ENCODE measurements at places on chromosomes 3 and 15.

DNA sequence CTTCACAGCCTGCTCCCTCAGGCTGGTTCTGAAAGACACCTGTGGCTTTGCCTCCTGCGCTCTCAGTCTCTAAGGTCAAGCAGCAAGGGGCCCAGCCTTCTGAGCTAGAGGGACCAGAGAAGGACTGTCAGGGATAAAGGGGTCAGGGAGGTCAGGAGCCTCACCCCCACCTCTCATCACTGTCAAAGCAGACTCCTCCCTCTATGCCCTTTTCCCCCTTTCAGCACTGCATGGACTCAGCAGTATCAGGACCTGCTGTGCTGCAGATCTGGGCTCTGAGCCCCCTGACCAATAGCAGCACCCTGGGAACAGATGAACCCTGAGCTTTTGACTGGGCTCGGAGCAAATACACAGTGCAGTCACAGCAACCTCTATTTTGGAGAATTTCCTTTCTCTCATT is 3.2 kb upstream of the BMF start:
- no peak for DNase-seq

DNA sequence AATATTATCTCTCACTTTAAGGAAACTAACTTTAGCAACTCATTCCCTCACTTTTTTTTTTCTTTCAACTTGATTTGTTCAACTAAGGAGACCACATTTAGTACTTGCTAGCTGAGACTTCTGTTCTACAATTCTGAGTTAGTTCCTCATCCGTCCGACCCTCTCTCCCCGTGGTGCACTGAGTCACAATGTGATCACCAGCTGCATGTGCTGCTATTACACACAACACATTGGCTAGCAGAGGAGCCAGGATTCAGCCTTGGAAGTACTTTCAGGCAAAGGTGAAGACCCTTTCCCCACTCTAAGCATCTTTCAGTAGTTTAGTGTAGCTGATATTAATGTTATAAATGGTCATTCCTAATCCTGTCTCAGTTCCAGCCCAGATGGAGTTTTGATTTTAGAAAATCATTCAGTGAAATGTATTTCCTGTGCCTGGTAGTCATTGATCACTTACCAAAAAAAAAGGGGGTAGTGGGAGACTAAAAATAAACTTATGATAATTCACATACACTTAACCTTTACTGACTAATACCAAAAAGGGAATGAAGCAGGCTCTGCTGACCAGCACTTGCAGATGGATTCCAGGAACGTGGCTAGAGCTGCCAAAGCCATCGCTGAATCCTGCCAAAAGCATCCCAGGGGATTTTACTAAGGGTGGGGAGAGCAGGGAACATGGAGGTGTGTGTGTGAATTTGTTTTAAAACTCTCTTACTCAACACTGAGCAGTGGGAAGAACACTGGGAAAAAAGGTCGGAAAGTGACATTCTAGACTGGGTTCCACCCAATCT is 424.8 kb downstream of the LPP start:
- no peak for DNase-seq

DNA sequence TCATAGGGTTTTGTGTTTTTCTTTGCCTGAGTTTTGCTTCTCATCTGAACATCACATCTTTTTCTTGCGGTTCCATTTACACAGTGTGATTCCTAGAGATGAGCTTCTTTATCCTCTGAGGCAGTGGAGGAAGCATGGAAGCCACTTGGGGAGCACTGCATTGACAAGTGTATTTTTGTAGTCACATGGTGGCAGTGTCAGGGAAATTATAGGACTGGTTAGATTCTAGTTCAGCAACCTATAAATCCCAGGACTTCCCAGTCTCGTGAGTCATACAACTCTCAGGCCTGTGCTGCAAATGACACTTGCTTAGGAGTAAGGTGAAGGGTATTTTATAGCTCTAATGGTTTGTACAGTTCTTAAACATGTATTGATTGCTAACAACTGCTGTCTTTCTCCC is 58.4 kb downstream of the RBM6 start:
- DNase-seq: no peak

DNA sequence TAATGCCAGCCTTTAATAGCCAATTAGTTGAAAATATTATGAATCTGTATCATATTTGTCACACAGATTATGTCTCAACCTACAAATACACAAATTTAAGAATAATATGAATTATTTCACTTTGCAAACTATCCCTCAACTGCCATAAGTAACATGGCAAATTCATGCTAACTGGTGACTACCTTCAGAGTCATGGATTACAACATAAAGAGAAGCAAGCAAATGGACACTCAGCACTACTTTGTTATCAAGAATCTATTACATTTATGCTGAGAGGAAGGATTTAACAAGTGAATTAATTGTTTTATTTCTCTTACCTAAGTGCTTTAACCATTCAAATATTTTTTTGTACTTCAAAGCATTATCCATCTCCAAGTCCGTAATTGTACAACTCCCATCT is 103.1 kb upstream of the BCL6 start:
- DNase-seq: no peak

GRCh38 chr3:178672275-178672674 is 136.0 kb downstream of the KCNMB2 start:
- DNase-seq: no peak

GRCh38 chr3:86563400-86563970 is 427.5 kb downstream of the VGLL3 start:
- no peak for DNase-seq

GRCh38 chr15:22888120-22888859 is 49.8 kb downstream of the NIPA2 start:
- DNase-seq: no peak

GRCh38 chr15:26866298-26867199 is at the start of gene GABRA5:
GABRA5 (plus strand) TSS chr15:26867062; CDS start chr15:26869249, 2,187 bp downstream.
- DNase-seq: no peak

Measured in cortex of kidney (tissue), 1 donor.